Activated T-cell treated with anti-CD3 and anti-CD28 coated beads, Interleukin-2, amount 50 U/mL, for 72 hours (primary cell): ENCODE measurements at places on chromosomes 16 and 17. TPM values are rescaled to one million over a fixed set of nuclear protein-coding genes. Genes with fewer than 3 reads are reported as not detected.

The CLDN7 gene
- total RNA-seq: 1.9 TPM

- H3K36me3 ChIP-seq: peaks cover 22% of the 10 kb centered on the region
- H3K27me3 ChIP-seq: no peaks in the 10 kb centered on the region
- DNase-seq: peak; percentile 85
- H3K27ac ChIP-seq: peak overlapping the region; percentile 33
- H3K4me3 ChIP-seq: peak overlapping the region; percentile 1
- H3K4me1 ChIP-seq: peaks cover 90% of the 10 kb centered on the region
Measured at GRCh38 chr17:74210191-74211140, 2.9 kb upstream of the TTYH2 start.

The HOXB1 gene
- not detected for total RNA-seq

- DNase-seq: no peak
- no peak overlapping the region for H3K27ac ChIP-seq
- H3K4me3 ChIP-seq: no peak overlapping the region
- no peaks in the 10 kb centered on the region for H3K36me3 ChIP-seq
- no peaks in the 10 kb centered on the region for H3K4me1 ChIP-seq
- no peaks in the 10 kb centered on the region for H3K27me3 ChIP-seq
Measured at GRCh38 chr17:79433379-79433778, 177.5 kb downstream of the RBFOX3 start.

DNA sequence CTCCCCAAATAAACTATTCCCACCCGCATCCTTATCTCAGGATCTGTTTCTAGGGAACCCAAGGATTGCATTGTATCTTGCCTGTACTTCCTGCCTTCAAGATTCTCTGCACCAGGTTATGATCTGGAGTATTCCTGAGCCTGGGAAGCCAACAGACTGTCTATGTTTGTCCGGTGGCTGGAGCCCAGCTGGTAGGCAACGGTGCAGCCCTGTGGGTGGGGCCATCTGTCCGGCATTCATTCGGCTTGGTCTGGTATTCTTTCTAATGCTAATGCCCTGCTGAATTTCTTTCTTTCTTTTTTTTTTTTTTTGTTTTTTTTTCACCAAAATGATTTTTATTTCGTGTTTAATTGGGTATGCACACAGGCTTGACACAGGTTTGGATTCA, 20.7 kb upstream of the TVP23A start:
- H3K4me1 ChIP-seq: peaks cover 16% of the 10 kb centered on the region
- H3K27me3 ChIP-seq: peaks cover 31% of the 10 kb centered on the region
- no peak for DNase-seq
- no peak overlapping the region for H3K27ac ChIP-seq
- H3K4me3 ChIP-seq: no peak overlapping the region

GRCh38 chr16:65418435-65418834, 296.6 kb upstream of the CDH11 start:
- peaks cover 3% of the 10 kb centered on the region for H3K36me3 ChIP-seq
- H3K27ac ChIP-seq: no peak overlapping the region
- H3K27me3 ChIP-seq: no peaks in the 10 kb centered on the region
- H3K4me3 ChIP-seq: no peak overlapping the region
- peaks cover 4% of the 10 kb centered on the region for H3K4me1 ChIP-seq
- no peak for DNase-seq

- H3K27me3 ChIP-seq: peaks cover 5% of the 10 kb centered on the region
- H3K4me1 ChIP-seq: no peaks in the 10 kb centered on the region
Measured at GRCh38 chr17:52030052-52030451, 128.5 kb downstream of the CA10 start.

GRCh38 chr17:57589151-57590034, 155.7 kb downstream of the CCDC182 start:
- H3K27ac ChIP-seq: no peak overlapping the region
- no peak for DNase-seq
- H3K36me3 ChIP-seq: no peaks in the 10 kb centered on the region
